ENCODE measurements at places on chromosomes 5 and 9. TPM values are rescaled to one million over a fixed set of nuclear protein-coding genes. Genes with fewer than 3 reads are reported as not detected.

Gene ERP44
- 15.7 TPM for total RNA-seq

Gene PAPPA
- total RNA-seq, result 3.2 TPM

Gene SURF4
- total RNA-seq, result 79.0 TPM

Gene PCDHB16
- 3.3 TPM for total RNA-seq

Gene GFI1B
- not detected for total RNA-seq

- no peak for DNase-seq
Measured at GRCh38 chr5:77046416-77047073, 16.3 kb downstream of the AGGF1 start.

GRCh38 chr9:127506814-127507750 is 55.8 kb downstream of the LRSAM1 start:
- no peak for DNase-seq

DNA sequence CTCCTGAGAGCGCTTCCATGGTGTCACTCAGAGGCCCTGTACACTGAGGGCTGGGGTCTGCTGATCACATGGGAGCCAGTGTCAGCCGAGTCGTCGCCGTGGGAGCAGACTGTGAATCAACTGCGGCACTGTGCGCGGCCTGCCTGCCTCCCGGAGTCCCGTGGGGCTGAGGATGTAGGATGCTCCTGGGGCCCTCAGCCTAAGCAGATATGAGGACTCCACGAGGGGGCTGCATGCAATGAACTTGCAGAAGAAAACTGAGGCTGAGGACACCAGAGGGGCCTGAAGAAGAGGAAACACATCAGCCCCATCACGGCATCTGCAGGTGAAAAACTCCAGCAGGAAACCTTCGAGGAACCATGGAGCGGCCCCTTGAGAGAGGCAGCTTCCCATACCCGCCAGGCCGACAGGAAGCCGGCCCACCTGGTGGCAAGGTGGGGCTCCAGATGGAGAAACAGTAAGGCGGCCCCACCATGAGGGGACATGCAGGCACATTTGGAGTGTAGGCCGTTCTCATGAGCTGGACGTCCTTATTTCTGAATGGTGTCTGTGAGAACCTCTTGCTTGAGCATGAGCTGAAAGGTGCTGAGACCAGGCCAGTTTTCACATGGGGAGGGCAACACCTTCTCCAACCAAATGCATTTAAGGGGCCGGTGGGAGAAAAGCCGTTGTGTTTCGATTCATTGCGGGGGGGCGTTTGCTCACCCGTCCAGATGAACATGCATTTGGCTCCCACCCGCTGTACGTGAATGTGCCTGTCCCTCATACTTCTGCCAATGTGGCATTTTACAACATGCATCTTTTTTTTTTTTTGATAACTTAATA is 35.2 kb upstream of the ADAMTS2 start:
- DNase-seq, result no peak

GRCh38 chr5:136033848-136034247 is 5.1 kb downstream of the TGFBI start:
- no peak for DNase-seq

DNA sequence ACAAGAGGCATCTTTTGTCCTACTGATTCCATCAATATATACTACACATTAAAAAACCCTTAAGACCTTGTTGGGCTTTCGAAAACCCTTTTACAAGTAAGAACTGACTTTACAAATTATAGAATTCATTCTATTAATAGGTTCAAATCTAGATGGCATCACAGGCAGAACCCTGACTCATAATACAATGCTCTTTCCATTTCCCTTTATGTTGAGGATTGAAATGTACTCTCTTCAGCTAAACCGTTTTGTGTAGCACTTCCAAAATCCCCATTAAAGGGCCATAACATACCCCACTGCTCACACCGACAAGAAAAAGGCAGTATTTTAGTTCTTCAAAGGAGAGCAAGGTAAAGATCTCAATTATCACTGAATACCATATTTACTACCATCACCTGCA is 11.2 kb downstream of the CSNK1A1 start:
- no peak for DNase-seq

GRCh38 chr5:59921816-59922215 is 28.3 kb upstream of the PDE4D start:
- DNase-seq, result no peak

DNA sequence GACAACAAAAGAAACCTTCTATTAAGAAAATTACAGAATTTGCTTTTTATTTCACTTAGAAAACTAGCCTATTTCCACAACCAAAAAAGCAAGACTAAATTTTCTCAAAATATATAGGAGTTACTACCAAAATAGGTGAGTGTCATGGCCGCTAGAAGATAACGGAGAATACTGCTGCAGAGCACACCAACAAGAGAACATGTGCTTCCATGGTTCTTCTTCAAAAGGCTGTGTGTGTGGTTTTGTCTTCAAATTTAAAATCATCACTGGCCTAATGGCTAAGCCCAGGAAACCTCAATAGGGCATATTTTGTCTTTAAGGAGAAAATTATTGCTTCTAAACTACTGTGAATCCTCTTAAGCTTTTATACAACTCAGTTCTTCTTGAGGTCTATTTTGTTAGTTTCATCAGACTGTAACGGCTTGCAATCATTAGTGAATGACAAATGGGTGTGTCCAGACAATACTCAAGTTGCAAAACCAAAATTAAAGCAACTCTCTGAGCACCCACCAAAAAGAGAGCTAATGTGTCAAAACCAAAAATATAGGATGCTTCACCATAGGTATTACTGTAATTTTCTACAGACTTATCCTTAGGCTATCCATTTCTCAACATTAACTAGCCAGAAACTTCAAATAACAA is 3.3 kb downstream of the SETX start:
- DNase-seq, result no peak

- DNase-seq, result no peak
Measured at GRCh38 chr5:150353032-150353675, 4.3 kb upstream of the TCOF1 start.

GRCh38 chr5:166788050-166788449 is 1503.4 kb upstream of the WWC1 start:
- DNase-seq, result no peak

GRCh38 chr9:112551641-112552040 is 65.0 kb downstream of the KIAA1958 start:
- no peak for DNase-seq

- no peak for DNase-seq
Measured at GRCh38 chr5:107619781-107620180, 51.0 kb downstream of the EFNA5 start.

GRCh38 chr9:126093771-126094170 is 232.9 kb upstream of the MVB12B start:
- no peak for DNase-seq

DNA sequence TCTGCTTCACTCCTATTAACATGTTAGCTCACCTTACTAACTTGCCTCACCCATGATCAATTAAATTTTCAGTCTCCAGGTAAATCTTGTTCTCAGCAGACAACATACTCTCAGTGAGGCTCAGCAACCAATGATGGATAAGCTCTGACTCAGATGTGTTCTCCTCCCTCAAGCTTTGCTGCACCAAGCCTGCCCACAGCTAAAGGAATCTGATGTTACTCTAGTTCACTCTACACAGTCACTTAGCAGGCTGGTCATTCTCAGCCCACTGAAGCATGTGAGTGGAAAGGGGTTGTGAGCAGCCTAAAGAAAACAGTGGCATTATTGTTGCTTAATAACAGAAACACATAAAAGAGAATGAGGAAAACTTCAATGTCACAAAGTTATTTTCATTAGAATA is 37.3 kb upstream of the CTNND2 start:
- DNase-seq, result no peak

GRCh38 chr5:78377056-78377717 is 16.8 kb downstream of the SCAMP1 start:
- peak; percentile 29 for DNase-seq

- peak; percentile 29 for DNase-seq
Measured at GRCh38 chr5:158546748-158547147, 553.0 kb downstream of the EBF1 start.

DNA sequence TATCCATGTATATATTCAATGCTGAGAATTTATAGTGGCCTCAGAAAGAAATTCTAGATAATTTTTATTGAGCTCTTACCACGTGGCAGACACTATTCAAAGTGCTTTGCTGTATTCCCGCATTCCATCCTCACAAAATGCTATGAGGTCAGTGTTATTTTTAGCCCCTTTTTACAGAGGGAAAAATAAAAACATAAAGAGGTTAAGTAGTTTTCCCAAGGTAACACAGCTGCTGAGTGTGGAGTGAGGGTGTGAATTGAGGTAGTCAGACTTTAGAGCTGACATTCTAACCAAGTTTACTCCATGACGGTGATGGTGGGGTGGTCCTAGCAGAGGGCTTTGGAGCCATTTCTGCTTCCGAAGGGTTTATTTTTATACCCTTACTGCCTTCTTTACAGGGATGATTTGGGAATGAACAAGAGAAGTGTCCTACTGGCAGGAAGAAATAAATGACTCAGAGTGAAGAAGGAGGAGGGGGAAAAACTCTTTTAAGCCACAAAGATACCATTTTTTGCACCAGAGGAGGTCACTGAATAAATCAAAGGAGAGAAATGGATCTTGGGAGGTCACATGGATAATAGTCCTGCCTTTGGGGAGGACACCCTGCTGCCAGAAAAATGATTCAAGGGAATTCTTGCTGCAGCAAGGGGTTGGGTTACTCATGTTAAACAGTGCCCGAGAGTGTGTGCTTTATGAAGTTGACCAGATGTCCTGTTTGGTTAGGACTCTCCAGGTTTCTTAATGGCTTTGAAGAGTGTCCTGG is 76.1 kb downstream of the HMHB1 start:
- no peak for DNase-seq

DNA sequence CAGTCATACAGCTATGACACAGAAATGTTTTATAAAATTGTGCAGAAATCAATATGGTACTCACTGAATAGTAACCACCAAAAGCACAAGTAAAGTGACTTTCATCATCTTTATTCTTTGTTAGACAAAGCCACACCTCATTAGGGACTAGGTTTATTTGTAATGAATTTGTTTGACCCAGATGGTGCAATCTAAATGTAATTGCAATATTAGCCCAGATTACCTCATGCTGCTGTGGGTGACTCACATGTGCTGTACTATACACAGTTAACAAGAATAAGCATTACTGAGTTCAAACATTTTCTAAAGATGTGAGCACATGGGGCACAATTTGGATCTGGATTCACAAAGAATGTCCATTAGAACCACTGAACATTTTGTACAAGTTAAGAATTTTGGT is 759.3 kb upstream of the TYRP1 start:
- DNase-seq, result no peak
